ENCODE measurements at places on chromosomes 11 and 22.

DNA sequence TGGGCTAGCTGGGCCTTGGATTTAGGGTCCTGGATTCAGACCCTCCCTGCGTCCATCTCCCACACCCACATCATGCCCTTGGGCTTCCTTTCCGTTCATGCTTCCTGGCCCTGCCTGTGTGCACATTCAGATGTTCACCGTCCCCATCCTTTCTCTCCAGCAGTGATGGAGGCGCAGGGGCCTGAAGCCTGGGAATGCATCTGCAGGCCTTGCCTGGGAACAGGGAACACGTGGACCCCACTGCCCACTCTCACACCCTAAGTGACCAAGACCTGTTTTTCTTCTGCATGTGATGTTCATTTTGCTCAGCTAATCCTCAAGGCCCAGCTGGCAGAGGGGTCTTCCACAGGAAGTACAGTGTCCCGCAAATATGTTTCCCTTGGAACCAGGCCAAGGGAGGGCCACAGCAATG, 91.6 kb upstream of the PARVA start:
- no peak for DNase-seq

DNA sequence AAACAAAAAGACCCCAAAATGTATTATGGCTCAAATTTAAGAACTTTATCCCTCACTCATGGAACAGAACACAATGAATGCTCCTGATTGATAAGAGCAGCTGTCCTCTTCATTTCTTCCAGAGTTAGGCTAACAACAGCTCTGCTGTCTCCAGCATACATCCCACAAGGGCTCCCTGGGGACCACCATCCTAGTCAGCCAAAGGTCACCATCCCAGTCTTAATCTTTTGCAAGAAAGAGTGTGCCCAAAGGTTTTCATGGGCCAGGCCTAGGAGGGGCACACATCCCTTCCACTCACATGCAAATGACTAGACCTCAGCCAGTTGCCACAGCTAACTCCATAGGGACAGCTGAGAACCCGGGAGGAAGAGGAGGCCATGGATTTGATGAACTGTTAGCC, 555.3 kb downstream of the BUD13 start:
- DNase-seq = no peak

DNA sequence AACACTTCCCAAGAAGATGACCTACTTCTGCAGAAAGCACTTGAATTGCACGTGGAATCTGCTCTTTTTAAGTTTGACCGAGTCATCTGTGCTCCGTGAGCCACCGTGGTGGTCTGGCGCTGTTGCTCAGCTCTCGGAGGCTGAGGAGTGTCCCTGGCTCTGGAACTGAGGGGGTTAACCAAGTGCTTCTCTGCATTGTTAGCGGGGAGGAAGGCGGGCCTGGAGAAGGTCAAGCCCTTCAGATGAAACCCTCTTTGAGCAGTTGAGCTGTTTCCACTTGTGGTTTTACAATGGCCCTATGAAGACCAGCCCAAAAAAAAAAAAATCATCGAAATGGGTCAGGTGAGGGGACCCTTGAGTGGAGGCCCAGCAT, 286.4 kb downstream of the NTM start:
- no peak for DNase-seq

- no peak for DNase-seq
These were observed 50.7 kb upstream of the SPATA19 start for GRCh38 chr11:133896028-133896427.

DNA sequence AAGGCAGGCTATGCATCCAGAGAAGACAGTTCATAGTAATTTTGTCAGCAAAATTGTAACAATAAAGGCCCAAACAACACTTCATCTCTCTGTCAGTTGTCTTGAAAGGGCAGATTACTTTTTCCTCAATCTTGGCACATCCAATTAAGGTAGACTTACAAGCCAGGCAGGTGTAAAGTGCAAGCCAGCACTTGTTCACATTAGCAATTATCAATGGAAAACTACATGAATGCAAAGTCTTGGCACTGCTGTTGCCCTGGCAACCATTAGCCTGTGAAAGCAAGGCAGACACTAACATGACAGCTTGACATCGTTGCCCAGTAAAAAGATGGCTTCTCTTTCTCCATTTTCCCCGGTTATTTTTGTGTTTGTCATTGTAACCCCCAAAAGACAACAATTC, 677.2 kb upstream of the TENM4 start:
- no peak for DNase-seq

DNA sequence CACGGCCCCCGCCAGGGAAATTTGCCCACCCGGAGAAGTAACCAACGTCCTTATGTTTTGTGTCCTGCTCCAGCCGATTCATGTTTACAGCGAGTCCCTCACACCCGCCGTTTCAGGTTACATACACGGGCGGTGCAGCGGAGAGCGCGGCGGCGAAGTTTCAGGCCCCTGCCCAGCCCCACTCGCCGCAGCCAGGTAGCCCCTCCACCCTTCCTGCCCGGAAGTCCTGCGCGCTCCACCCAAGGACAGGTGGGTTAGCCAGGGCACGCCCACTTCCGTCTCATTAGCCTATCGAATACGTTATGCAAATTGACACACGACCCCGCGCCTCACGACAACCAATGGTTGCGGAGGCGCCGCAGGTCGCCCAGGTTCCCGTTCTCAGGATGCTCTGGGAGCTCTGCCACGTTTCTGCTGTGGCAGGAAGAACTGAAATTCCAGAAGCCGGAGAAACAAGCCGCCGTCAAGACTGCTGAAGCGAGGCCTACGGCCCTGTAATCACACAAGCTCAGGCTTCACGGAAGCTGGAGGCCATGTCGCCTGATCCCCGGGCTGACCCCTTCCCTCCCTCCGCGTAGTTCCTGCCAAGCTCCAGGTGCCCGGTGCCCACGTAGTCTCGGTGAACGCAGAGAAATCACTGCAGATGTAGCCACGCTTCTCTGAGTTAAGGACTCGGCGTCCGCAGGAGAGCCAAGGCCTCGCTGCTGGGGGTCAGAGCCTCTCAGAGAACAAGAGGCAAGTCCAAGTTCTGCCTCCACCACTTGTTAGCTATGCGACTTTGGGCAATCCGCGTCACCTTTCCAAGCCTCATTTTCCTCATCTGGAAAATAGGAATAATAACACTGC, 22.4 kb upstream of the MYH9 start:
- peak; percentile 45 for DNase-seq

GRCh38 chr11:9951807-9952206, 287.9 kb downstream of the SWAP70 start:
- no peak for DNase-seq

DNA sequence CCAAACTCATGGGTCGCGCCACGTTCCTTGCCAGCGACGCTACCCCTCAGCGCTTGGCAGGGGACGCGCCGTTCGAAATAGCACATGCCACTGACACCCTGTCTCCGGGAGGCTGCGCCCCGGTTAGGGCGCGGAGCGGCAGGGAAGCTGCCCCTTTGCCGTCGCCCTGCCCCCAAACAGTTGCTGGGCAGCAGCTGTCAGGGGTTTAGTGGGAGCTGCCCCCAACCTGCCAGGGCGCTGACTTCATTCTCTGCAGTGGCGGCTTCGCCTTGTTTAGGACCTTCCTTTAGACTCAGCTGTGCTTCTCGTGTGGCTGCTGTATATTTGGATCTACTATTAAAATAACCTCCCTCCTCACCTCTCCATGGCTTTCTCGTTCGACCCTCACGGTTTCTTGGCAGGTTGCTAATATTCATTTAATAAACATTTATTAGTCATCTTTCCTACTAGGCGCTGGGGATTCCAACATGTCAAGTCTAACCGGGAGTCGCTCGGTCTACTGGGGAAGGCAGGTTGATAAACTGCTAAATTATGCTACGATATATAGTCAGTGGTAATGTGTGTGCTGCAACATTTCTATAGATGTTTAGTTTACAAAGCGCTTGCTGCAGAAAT, 782 bp downstream of the TMEM109 start:
- DNase-seq = no peak

DNA sequence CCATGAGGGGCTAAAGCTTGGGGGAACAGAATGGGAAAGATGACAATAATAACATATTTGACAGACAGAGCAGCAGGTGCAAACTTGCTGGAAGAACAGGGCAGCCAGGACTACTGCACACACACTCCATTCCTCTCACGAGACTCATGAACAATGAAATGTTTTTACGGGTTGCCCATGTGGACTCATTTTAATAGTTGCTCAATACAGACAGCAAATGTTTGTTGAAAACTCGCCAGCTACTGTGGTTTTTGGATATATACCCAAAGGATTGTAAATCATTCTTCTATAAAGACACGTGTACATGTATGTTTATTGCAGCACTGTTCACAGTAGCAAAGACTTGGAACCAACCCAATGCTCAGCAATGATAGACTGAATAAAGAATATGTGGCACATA, 10.3 kb downstream of the SYT13 start:
- no peak for DNase-seq

GRCh38 chr11:127390465-127390864, 389.9 kb upstream of the KIRREL3 start:
- DNase-seq = no peak

- no peak for DNase-seq
These were observed 1.5 kb upstream of the NDUFS8 start for GRCh38 chr11:68028802-68029545.

DNA sequence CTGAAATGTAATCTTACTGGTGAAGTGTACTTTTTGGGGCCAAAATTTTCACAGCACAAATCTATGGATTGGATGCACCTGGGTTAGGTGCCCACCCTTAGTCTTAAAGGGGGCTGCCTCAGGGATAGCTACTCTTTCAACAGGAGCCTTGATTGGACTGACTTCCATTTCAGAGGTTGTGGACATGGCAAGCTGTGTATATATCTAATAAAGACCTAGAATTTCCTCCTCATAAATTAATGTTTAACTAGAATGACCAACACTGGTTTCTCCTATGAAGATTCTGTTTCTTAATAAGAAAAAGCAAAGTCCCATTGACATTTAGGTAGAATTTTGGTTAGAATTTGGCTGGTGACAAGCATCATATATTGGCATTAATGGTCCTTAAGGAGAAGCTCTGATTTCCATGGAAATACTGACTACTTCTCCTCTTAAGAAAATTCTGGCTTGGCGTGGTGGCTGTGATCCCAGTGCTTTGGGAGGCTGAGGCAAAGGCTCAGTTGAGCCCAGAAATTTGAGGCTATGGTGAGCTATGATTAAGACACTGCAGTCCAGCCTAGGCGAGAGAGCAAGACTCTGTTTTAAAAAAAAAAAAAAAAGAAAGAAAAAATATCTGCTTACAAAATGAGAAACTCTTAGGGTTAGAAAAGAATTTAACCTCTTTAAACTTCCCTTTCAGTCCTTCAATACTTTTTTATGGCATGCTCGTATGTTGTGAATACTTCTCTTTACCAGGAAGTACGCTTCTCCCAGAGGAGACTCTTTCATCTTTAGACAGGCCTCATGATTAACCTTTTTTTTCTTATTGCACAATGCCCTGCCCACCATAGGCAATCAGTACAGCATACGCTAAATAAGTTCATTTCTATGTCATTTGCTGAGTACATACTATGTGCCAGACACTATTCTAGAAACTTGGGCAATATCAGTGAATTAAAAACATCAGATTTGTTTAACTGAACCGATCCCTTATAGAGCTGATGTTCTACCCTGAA, 77.2 kb downstream of the PRR5L start:
- DNase-seq = no peak

GRCh38 chr22:25407226-25407858, 157.1 kb upstream of the GRK3 start:
- no peak for DNase-seq

GRCh38 chr22:24176040-24176439, 5.2 kb upstream of the SUSD2 start:
- no peak for DNase-seq

- no peak for DNase-seq
These were observed 61.8 kb downstream of the ALX4 start for GRCh38 chr11:44248109-44248508.

DNA sequence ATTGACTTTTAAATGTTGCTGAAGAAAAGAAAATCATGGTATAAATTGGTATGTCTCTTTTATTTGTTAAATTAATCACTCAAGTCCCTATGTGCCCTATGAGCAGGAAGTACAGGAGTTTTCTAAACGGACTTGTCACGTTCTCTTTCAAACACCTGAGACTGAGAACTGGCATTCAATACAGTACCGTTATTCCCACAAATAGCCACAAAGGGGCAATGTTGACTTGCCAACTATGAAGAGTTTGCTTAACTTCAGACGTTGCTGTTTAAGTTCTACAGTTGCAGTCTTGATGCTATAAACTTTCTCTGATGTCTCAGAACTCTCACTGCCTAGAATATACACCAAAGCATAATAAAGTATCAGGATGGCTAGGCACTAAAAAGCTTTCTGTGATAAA, 7.6 kb downstream of the OR56A1 start:
- DNase-seq = no peak

- peak; percentile 75 for DNase-seq
These were observed 33.8 kb upstream of the PPARA start for GRCh38 chr22:46116491-46116958.

DNA sequence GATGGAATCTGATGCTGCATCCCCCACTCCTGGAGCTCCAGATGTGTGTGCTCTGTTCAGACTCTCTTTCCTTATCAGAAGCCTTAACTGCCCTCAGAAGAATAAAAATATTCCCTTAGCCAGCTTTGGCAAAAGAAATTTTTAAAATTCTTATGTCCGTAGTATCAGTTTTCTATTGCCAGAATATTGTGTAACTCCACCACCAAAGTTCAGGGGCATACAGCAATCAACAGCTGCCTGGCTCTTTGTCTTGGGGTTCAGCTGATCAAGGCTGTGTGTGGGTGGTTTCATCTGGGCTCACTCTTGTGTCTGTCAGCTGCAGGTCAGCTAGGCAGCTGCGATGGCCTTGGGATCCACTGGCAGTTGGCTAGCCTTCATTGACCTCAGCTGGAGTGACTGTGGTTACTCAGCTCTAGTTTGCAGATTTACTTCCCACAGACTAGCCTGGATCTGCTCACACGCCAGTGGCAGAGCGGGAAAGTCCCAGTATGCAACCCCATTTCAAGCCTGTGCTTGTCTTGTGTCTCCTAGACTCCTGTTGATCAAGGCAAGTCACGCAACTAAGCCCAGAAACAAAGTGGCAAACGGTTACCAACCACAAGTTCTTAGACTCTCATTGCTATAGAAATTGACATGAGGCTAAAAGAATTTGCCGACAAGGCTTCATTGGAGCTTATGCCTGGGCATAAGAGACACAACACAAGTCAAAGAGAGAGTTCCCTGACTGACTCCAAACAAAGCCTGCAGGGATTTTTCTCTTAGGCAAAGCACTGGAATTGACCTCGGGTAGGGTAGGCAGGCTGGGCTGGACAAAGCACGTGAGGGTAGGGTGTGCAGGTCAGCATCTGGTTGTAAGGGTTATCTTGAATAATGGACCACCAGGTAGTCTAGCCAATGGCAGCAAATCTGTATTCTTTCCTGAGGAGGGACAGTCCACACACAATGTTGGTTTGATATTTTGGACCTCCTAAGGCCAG, 7.5 kb downstream of the TMEM138 start:
- no peak for DNase-seq

DNA sequence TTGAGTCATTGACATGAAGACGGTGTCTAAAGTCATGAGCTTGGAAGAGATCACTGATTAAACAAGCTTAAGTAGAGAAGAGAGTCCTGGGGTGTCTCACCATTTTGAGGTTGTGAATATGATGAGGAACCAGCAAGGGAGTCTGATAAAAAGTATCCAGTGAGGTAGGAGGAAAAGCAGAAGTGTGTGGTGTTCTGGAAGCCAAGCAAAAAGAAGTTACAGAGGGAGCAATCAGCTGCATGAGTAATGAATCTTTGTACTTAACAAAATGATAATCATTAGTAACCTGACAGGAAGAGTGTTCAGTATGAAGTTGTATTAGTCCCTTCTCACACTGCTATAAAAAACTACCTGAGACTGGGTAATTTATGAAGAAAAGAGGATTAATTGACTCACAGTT, 131.3 kb downstream of the C11orf87 start:
- no peak for DNase-seq

GRCh38 chr11:66857927-66858185, 992 bp downstream of the LRFN4 start:
- DNase-seq = no peak

- DNase-seq = no peak
These were observed 6.5 kb downstream of the FJX1 start for GRCh38 chr11:35624781-35625180.
